ENCODE measurements at places on chromosomes 4 and X. TPM values are rescaled to one million over a fixed set of nuclear protein-coding genes. Genes with fewer than 3 reads are reported as not detected.
A peak's percentile ranks its signal among the peaks of the same experiment; 100 is the strongest.

Gene SORCS2
- polyA plus RNA-seq: 0.14 TPM

Gene TMEM156
- 0.57 TPM for polyA plus RNA-seq

Gene APOO
- polyA plus RNA-seq: 10.0 TPM

Gene TRIM2
- polyA plus RNA-seq: 11.9 TPM

Gene PSAPL1
- polyA plus RNA-seq: not detected

- DNase-seq: no peak
- H3K4me3 ChIP-seq: no peak overlapping the region
Measured at GRCh38 chr4:86819561-86819960, 29.6 kb downstream of the SLC10A6 start.

- no peak for DNase-seq
- H3K27me3 ChIP-seq: no peaks in the 10 kb centered on the region
- no peak overlapping the region for H3K4me3 ChIP-seq
- H3K4me1 ChIP-seq: no peaks in the 10 kb centered on the region
- H3K36me3 ChIP-seq: no peaks in the 10 kb centered on the region
- H3K27ac ChIP-seq: no peak overlapping the region
Measured at GRCh38 chrX:38233891-38234667, 13.4 kb upstream of the SRPX start.

DNA sequence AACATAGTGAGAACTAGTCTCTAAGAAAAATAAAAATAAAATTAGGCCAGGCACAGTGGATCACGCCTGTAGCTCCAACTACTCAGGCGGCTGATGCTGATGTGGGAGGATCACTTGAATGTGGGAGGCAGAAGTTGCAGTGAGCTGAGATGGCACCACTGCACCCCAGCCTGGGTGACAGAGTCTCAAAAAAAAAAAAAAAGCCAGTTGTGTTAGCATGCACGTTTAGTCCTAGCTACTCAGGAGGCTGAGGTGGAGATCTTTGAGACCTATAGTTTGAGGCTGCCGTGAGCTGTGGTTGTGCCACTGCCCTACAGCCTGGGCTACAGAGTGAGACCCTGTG, 2.5 kb downstream of the DCK start:
- no peak overlapping the region for H3K4me3 ChIP-seq
- no peaks in the 10 kb centered on the region for H3K4me1 ChIP-seq
- no peaks in the 10 kb centered on the region for H3K27me3 ChIP-seq
- no peak overlapping the region for H3K27ac ChIP-seq
- H3K36me3 ChIP-seq: no peaks in the 10 kb centered on the region
- no peak for DNase-seq

- no peaks in the 10 kb centered on the region for H3K36me3 ChIP-seq
- no peak for DNase-seq
- H3K4me3 ChIP-seq: no peak overlapping the region
- H3K4me1 ChIP-seq: no peaks in the 10 kb centered on the region
- H3K27ac ChIP-seq: no peak overlapping the region
Measured at GRCh38 chr4:149076401-149076800, 634.2 kb upstream of the NR3C2 start.

DNA sequence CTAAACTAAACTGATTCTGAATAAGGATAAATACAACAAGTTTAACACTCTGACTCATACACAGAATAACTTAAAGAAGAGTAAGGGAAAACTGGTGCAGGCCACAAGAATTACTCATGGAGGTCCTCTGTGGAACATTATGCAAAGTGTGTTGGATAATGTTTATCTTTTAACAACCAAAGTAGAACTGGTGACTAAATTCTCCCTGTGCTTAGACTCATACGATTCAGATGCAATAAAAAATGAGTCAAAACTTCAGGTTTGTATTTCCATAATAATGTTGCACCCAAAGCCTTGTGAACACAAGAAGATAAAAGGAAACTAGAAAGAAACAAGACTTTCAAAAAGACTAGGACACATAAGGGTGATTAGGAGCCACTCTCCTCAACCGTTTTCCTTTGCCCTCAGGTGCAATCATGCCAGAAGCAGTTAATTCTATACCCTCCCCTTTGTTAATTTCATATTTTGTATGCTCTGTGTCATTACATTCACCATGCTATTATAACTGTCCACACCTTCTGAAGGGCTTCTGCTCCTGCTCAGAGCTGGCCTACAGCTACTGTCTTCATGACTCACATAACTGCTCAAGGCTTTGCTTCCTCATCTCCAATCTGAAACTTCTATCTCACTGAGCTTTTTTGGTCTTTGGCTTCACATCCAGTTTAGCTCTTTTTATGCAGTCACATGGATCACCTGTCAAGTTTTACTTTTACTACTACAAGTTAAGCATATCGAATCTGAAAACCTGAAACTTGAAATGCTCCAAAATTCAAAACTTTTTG, 60.2 kb downstream of the KCNIP4 start:
- no peak for DNase-seq
- no peaks in the 10 kb centered on the region for H3K27me3 ChIP-seq
- H3K27ac ChIP-seq: no peak overlapping the region
- H3K4me1 ChIP-seq: no peaks in the 10 kb centered on the region
- no peak overlapping the region for H3K4me3 ChIP-seq

DNA sequence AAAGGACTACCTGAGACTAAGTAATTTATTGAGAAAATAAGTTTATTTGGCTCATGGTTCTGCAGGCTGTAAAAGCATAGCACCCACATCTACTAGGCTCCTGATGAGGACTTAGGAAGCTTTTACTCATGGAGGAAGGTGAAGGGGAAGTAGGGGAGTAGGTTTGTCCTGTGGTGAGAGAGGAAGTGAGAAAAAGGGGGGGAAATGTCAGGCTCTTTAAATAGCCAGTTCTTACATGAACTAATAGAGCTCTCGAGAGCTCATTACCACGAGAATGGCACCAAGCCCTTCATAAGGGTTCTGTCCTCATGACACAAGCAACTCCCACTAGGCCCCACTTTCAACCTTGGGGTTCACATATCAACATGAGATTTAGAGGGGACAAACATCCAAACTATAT, 125.5 kb upstream of the NRK start:
- no peak for DNase-seq
- no peaks in the 10 kb centered on the region for H3K36me3 ChIP-seq
- H3K4me1 ChIP-seq: no peaks in the 10 kb centered on the region
- H3K4me3 ChIP-seq: no peak overlapping the region
- H3K27me3 ChIP-seq: no peaks in the 10 kb centered on the region

- H3K27me3 ChIP-seq: peaks cover 20% of the 10 kb centered on the region
- H3K4me1 ChIP-seq: no peaks in the 10 kb centered on the region
- no peak overlapping the region for H3K4me3 ChIP-seq
- no peak overlapping the region for H3K27ac ChIP-seq
- no peak for DNase-seq
- H3K36me3 ChIP-seq: no peaks in the 10 kb centered on the region
Measured at GRCh38 chr4:174204164-174204831, 79.2 kb downstream of the FBXO8 start.

GRCh38 chr4:73103799-73104503, 34.4 kb upstream of the COX18 start:
- peaks cover 31% of the 10 kb centered on the region for H3K36me3 ChIP-seq
- H3K27ac ChIP-seq: no peak overlapping the region
- H3K4me1 ChIP-seq: no peaks in the 10 kb centered on the region
- no peaks in the 10 kb centered on the region for H3K27me3 ChIP-seq
- no peak for DNase-seq

GRCh38 chr4:10893395-10893794, 208.8 kb upstream of the CLNK start:
- H3K27ac ChIP-seq: no peak overlapping the region
- DNase-seq: no peak
- no peaks in the 10 kb centered on the region for H3K36me3 ChIP-seq
- no peak overlapping the region for H3K4me3 ChIP-seq

DNA sequence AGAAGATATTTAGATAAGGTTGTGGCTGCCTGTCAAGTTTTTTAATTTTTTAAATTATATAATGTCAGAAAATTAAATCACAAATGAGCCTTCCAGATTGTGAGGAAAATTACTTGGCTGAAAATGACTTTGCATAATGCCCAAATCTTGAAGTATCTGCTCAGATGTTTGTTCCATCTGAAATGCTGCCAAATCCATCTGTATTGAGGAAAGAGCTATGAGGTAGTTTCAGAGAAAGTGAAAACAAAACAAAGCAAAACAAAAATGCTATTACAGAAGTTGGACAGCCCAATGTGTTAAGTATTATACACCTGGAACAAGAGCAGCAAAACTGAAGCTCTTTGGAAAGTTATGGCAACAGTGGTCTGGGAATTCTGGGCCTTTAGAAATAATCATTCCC, 23.3 kb upstream of the GUCY1B1 start:
- H3K4me3 ChIP-seq: no peak overlapping the region
- no peak for DNase-seq
- no peak overlapping the region for H3K27ac ChIP-seq
- H3K36me3 ChIP-seq: no peaks in the 10 kb centered on the region
- no peaks in the 10 kb centered on the region for H3K27me3 ChIP-seq
- H3K4me1 ChIP-seq: no peaks in the 10 kb centered on the region

DNA sequence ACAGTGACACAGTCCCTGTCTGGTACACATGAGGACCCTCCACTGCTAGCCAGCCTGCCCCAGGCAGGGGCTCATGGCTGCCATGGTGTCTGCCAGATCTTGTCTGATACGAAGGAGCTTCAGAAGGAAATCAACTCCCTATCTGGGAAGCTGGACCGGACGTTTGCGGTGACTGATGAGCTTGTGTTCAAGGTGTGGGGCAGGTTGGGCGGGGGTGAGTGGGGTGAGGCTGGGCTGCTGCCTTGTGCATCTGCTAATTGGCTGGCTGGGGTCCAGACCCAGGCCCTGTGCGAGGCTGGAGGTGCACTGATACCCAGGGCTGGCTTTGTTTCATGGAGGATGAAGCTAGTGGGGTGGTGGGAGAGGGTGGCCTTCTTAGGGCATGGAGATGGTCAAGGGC, 13.8 kb downstream of the CCDC22 start:
- H3K4me1 ChIP-seq: no peaks in the 10 kb centered on the region
- H3K36me3 ChIP-seq: no peaks in the 10 kb centered on the region
- no peak overlapping the region for H3K27ac ChIP-seq
- no peak overlapping the region for H3K4me3 ChIP-seq
- H3K27me3 ChIP-seq: no peaks in the 10 kb centered on the region
- DNase-seq: no peak

GRCh38 chrX:24150898-24151297, 1.4 kb downstream of the ZFX start:
- no peak for DNase-seq
- no peaks in the 10 kb centered on the region for H3K36me3 ChIP-seq
- H3K4me3 ChIP-seq: peak overlapping the region; percentile 67
- H3K27ac ChIP-seq: peak overlapping the region; percentile 72
- peaks cover 19% of the 10 kb centered on the region for H3K4me1 ChIP-seq

- H3K27ac ChIP-seq: no peak overlapping the region
- H3K36me3 ChIP-seq: no peaks in the 10 kb centered on the region
- H3K4me3 ChIP-seq: no peak overlapping the region
- peak; percentile 40 for DNase-seq
- H3K4me1 ChIP-seq: no peaks in the 10 kb centered on the region
- H3K27me3 ChIP-seq: no peaks in the 10 kb centered on the region
Measured at GRCh38 chr4:88211473-88212252, 53.2 kb upstream of the ABCG2 start.

- peak within 1 kb of the TSS; percentile 46 for H3K4me3 ChIP-seq
- H3K4me1 ChIP-seq: peaks cover 18% of the 10 kb centered on the region
Measured at GRCh38 chrX:103686199-103687072, at the start of gene MORF4L2. Gene MORF4L2 (minus strand): TSS chrX:103686699. CDS start chrX:103677027, 9,672 bp downstream.

DNA sequence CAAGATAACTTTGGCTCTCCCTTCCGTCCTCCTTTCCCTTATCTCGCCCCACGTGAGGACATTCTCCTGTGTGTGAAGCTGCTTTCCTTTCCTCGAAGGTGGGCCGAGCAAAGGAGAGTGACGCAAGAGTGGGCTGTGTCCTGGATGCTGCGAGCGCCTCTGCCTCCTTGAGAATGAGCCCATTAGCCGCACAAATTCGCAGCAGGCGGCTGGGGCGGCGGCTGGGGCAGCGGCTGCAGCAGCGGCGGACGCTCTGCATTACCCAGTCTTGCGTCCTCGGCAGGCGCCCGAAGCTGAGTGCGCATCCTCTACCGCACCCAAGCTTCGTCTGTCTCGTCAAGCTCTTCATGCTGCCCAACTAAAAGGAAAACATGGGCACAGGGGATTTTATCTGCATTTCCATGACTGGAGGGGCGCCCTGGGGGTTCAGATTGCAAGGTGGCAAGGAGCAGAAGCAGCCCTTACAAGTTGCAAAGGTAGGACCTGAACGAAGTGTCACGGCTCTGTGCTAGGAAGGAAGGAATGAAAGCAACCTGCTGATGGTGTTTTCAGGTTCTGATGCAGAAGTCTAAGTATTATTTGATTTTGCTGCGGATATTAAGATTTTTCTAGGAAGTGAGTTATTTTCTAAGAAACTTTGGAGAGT, at the start of gene SYNPO2:
TSS of gene SYNPO2 (plus strand) at position 189 of the 646 bp plus-strand sequence. CDS start at position 372, 183 bp downstream.
- peak; percentile 64 for DNase-seq
- H3K4me3 ChIP-seq: peak within 1 kb of the TSS; percentile 41
- no peaks in the 10 kb centered on the region for H3K4me1 ChIP-seq
- H3K27ac ChIP-seq: no peak within 1 kb of the TSS
- H3K36me3 ChIP-seq: no peaks in the 10 kb centered on the region
- H3K27me3 ChIP-seq: peaks cover 11% of the 10 kb centered on the region

DNA sequence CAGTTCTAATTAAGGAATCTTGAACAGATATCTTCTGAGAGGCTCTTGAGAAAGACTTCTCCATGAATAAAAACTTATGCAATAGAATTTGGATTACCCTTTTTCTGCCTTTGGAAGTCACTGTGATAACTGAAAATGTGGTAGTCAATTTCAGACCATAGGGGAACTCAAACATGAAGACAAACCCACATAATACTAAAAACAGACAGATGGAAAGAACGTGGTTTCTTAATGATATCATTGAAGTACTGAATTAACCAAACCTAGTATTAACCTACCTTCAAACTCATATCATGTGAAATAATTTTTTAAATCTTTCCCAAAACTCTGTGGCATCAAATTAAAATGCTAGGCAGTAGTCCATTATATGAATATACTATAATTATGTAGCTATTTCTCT, 153.5 kb downstream of the CAMK2D start:
- no peak for DNase-seq
- no peaks in the 10 kb centered on the region for H3K27me3 ChIP-seq
- no peak overlapping the region for H3K27ac ChIP-seq

DNA sequence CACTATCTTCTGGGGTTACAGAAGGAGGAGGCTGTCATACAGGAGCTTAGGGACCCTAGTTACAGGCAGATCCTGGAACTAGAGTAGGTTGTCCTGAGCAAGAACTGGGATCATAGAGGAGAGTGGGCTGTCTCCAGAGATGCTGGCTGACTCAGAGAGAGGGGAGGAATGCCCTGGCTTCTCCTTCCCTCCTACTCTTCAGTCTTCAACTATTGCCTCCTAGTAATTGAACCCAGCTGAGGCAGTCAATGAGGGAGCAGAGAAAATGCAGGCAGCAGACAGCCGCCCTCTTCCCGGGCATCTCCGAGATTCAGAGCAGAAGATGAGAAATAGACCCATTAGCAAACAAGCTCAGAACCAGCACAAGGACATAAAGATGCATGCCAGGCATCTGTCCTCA, 118.3 kb upstream of the PDE5A start:
- H3K4me1 ChIP-seq: no peaks in the 10 kb centered on the region
- H3K36me3 ChIP-seq: no peaks in the 10 kb centered on the region
- no peak for DNase-seq

DNA sequence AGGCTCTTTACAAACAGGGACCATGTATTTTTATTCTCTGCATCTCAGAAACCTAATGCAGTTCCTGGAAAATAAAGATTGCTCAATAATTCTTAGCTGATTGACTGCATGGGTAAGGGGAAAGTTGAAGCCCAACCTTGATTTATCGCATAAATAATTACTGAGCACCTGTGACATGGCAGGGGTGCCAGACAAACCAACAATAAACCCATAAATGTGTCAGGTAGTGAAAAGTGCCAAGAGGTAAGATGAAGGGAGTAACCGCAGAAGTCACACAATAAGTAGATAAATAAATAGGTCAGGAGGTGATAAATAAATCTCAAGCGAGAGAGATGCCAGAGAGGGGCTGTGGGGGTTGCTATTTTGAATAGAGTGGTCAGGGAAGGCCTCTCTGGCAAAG, 20.1 kb upstream of the AP1S2 start:
- no peaks in the 10 kb centered on the region for H3K36me3 ChIP-seq
- H3K4me1 ChIP-seq: no peaks in the 10 kb centered on the region
- H3K27ac ChIP-seq: no peak overlapping the region
- DNase-seq: no peak

Measured in pancreas (tissue), 10 donors.